Karpas-422 (cell line): ENCODE measurements at places on chromosomes 2 and 18. TPM values are rescaled to one million over a fixed set of nuclear protein-coding genes. Genes with fewer than 3 reads are reported as not detected.

GRCh38 chr2:8997631-8998030 lies 5.9 kb downstream of the MBOAT2 start:
- no peak overlapping the region for H3K4me3 ChIP-seq
- no peaks in the 10 kb centered on the region for H3K36me3 ChIP-seq
- no peaks in the 10 kb centered on the region for H3K4me1 ChIP-seq
- no peak for DNase-seq
- no peaks in the 10 kb centered on the region for H3K27me3 ChIP-seq

DNA sequence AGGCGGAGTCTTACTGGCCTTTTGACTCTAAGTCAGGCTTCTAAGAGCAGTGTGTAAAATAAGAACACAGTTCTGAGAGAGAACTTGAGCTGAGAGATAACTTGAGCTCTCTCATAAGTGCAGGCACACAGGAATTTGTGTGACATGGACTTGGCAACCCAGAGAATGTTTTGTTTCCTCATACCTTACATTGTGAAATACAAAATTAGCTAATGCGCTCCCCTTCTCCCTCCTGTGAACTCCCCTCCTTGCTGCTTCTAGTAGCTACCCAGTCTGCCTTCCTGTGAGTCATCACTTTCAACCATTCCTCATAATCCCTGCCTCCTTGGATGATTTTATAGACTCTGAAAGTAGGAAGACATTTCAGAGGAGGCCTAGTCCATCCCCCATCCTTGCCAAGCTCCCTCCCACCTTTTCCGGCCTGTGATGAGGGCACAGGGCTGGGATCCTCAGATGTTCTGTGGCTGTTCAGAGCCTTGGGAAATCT lies 22.6 kb downstream of the FER1L5 start:
- no peak overlapping the region for H3K27ac ChIP-seq
- no peaks in the 10 kb centered on the region for H3K27me3 ChIP-seq
- DNase-seq, result no peak
- no peaks in the 10 kb centered on the region for H3K4me1 ChIP-seq
- H3K4me3 ChIP-seq, result no peak overlapping the region

DNA sequence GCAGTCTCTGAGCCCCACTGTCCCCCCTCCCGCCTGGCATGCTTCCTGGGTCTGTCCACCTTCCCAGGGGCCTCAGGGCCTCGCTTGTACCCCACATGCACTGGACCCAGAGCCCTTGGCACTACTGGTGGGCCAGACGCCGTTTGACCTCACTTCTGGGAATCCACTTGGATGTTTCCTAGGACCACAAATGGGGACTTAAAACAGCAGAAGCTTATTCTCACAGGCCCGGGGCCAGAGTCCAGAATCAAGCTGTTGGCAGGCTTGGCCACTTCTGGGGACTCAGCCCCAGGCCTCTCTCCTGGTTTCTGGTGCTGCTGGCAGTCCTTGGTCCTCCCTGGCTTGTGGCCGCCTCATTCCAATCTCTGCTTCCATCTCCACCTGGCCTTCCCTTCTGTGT lies 19.6 kb downstream of the ANO7 start:
- no peaks in the 10 kb centered on the region for H3K36me3 ChIP-seq
- no peaks in the 10 kb centered on the region for H3K4me1 ChIP-seq

GRCh38 chr18:57121542-57122112 lies 25.3 kb upstream of the BOD1L2 start:
- H3K36me3 ChIP-seq, result no peaks in the 10 kb centered on the region
- H3K4me3 ChIP-seq, result no peak overlapping the region
- no peaks in the 10 kb centered on the region for H3K4me1 ChIP-seq
- no peak for DNase-seq
- H3K27ac ChIP-seq, result no peak overlapping the region

DNA sequence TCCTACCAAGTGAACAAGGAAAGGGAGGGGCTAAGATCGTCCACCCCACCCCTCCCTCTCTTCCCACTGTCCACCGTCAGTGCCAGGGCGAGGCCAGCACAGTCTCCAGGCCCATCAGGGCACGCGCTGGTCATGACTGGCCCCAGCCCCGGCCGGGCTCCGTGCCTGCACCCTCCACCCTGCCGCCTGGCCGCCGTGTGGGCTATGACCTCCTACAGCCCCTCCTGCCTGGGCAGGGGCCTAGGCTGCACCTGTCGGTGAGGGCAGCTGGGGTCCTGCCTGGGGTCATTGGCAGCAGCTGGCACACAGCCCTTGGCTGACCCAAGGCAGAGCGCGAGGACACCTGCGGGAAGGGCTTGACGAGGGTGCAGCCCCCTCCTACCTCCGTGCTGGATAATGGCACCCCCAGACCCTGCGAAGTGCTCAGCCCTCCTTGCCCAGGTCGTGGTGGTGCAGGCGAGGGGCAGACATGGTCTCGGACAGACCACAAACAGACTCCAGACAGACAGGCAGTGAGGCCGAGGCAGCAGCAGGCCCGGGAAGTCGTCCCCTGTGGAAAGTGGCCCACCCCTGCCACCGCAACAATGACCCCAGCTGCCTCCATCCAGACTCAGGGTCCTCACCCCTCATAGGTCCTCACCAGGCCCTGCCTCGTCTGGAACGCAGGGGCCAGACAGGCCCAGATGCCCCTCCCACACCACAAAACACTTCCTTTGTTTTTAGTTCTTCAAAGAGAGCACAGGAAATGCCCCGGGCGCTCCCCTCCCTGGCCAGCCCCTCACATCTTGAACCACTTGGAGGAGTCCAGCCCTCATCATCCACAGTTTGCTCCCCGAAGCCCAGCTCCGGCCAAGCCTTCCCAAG lies 43.1 kb upstream of the GPC1 start:
- no peaks in the 10 kb centered on the region for H3K27me3 ChIP-seq
- H3K36me3 ChIP-seq, result no peaks in the 10 kb centered on the region
- H3K27ac ChIP-seq, result no peak overlapping the region
- H3K4me1 ChIP-seq, result no peaks in the 10 kb centered on the region

DNA sequence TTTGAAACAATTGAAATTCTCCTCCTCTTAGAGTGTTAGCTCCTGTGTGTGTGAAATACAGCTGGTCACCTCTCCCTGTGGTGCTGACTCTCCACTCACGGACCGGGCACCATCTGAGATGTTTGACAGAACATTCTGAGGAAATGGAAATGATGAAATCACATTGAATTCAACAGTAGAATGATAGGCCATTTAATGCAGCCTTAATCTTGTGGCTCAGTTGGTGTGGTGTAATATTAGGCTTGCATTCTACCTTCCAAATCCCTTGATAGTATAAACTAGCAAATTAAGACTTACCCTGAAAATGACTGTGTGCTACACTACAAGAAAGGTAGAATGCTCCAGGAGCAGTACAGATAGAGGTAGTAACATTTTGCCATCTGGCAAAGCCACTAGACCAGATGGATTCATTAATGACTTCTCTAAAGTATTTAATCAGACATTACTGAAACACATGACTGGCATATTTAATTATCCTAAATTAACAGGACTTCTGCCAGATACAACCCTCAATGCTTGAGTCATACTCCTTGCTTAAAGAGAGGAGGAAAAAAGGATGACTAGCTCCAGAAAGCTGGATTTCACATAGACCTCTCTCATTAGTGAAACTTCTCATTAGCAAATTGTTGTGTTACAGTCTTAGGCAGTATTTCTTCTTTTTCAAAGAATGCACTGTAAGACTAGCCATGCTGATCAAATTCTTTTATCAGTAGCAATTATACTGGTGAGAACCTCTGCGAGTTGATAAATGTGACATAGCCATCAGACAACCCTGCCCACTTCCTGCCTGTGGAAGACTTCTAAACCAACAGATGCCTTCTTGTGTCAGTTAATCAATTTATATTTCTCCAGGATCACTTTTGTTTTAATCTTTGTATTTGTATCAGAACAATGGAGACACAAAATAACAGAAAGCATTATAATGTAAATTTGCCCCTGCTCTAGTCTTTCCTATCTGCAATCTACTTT lies 80.6 kb downstream of the EML6 start:
- H3K27me3 ChIP-seq, result no peaks in the 10 kb centered on the region
- no peak overlapping the region for H3K4me3 ChIP-seq
- no peak for DNase-seq
- H3K36me3 ChIP-seq, result peaks cover 34% of the 10 kb centered on the region
- peaks cover 17% of the 10 kb centered on the region; the same call in 1 of the 2 replicates for H3K4me1 ChIP-seq
- H3K27ac ChIP-seq, result peak overlapping the region; percentile 20; the same call in 1 of the 2 replicates

DNA sequence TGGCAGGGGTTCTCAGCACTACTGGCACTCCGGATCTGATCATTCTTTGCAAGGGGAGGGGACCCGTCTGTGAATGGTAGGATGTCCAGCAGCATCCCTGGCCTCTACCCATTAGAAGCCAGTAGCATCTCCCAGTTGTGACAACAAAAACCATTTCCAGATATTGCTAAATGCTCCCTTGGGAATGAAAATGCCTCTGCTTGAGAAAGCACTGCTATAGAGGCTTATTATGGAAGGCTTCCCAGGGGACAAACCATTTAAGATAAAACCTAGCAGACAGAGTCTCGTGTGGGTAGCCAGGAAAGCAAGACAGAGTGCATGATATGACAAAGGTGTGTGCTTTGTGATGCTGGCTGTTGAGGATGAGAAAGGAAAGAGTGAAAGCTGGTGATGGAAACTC lies 273.7 kb downstream of the TMX3 start:
- no peak overlapping the region for H3K27ac ChIP-seq
- no peaks in the 10 kb centered on the region for H3K4me1 ChIP-seq
- no peak for DNase-seq
- H3K36me3 ChIP-seq, result no peaks in the 10 kb centered on the region
- H3K4me3 ChIP-seq, result no peak overlapping the region

DNA sequence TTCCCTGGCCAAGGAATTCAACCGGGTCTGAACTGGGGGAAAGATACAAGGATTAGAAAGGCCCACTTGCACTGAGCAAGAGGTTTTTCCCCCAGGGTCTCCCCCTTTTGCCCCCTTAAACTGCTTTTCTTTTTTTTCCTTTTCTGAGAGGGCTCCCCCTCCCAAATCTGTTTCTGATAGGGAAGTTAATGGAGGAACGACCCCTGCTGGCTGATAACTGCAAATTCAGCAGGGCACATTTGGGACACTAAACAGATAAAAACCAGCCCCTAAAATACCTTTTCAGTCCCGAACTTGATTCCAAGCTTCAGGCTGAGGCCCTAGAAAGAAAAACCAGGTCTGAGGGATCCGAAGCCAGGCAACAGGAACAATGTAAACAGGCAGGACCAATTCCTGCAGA lies 1012.4 kb upstream of the CRIM1 start:
- no peak overlapping the region for H3K4me3 ChIP-seq
- H3K27ac ChIP-seq, result no peak overlapping the region
- DNase-seq, result peak; percentile 53
- H3K27me3 ChIP-seq, result no peaks in the 10 kb centered on the region
- H3K36me3 ChIP-seq, result no peaks in the 10 kb centered on the region

GRCh38 chr18:49967171-49967570 lies 153.8 kb upstream of the ACAA2 start:
- no peak for DNase-seq
- no peaks in the 10 kb centered on the region for H3K27me3 ChIP-seq
- H3K4me3 ChIP-seq, result no peak overlapping the region
- no peaks in the 10 kb centered on the region for H3K36me3 ChIP-seq

DNA sequence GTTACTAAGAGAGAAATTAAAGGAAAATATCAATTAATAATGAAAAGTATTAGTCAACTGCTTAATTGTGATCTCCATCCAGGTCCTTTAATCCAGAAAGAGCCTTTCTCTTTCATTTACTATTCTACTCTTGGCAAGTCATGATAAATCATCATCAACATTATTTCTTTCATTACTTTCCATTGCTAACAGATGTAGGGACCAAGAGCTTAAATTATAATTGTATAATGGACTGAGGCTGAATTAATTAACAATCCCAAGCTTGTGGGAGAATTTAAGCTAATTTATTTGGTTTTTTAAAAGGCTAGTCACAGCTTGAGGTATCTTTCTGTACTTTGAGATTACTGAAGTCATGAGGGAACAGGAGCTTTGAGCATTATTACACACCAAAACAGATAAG lies 223.9 kb downstream of the ERBB4 start:
- H3K4me1 ChIP-seq, result no peaks in the 10 kb centered on the region
- no peak for DNase-seq
- no peak overlapping the region for H3K4me3 ChIP-seq
- no peaks in the 10 kb centered on the region for H3K36me3 ChIP-seq

GRCh38 chr18:56337507-56337906 lies 300.9 kb downstream of the TXNL1 start:
- H3K27ac ChIP-seq, result no peak overlapping the region
- H3K27me3 ChIP-seq, result no peaks in the 10 kb centered on the region
- H3K4me3 ChIP-seq, result no peak overlapping the region
- no peak for DNase-seq

GRCh38 chr2:120887741-120888231 lies 152.1 kb downstream of the GLI2 start:
- no peaks in the 10 kb centered on the region for H3K27me3 ChIP-seq
- no peak for DNase-seq
- no peaks in the 10 kb centered on the region for H3K36me3 ChIP-seq
- H3K4me1 ChIP-seq, result peaks cover 11% of the 10 kb centered on the region
- no peak overlapping the region for H3K4me3 ChIP-seq

- H3K4me1 ChIP-seq, result no peaks in the 10 kb centered on the region
- no peak overlapping the region for H3K4me3 ChIP-seq
- no peaks in the 10 kb centered on the region for H3K27me3 ChIP-seq
- DNase-seq, result no peak
These were observed 32.9 kb upstream of the POMC start for GRCh38 chr2:25201265-25201664.

GRCh38 chr2:234643407-234643806 lies 146.5 kb upstream of the ARL4C start:
- H3K4me3 ChIP-seq, result no peak overlapping the region
- H3K27ac ChIP-seq, result no peak overlapping the region
- no peaks in the 10 kb centered on the region for H3K4me1 ChIP-seq
- no peaks in the 10 kb centered on the region for H3K36me3 ChIP-seq

DNA sequence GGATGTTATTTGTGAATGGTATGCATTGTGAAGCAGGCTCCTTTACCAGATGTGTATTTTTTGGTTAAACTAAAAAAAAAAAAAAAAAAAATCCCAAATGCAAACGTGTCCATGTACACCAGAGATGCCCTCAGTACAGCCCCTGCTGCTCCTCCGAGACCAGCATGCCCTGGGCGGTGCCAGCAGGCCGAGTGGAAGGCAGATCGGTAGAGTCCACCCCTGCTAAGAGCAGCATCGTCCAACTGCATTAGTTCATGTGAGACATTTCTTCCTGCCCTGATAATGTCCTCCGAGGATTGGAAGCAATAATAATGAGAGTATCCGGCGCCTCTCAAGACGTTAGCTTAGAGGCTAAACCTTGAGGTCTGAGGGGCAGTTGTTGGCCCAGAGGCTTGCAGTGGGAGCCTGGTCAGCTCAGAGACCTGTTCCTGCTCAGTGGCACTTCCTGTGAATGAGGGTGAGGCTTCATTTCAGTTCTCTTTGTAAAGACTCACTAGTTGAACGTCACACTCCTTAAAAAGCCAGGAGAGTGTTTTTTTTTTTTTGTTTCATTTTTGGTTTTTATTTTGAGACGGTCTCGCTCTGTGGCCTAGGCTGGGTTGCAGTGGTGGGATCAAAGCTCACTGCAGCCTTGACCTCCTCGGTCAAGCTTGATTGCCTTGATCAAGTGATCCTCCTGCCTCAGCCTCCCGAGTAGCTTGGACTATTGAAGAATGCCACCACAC lies 5.6 kb downstream of the SLC66A3 start:
- DNase-seq, result no peak
- no peaks in the 10 kb centered on the region for H3K27me3 ChIP-seq
- H3K4me1 ChIP-seq, result peaks cover 4% of the 10 kb centered on the region
- no peak overlapping the region for H3K4me3 ChIP-seq
- H3K27ac ChIP-seq, result no peak overlapping the region

ANO7 gene
- 0.14 and 0.19 TPM in 2 replicates for total RNA-seq

NLRC4 gene
- total RNA-seq, result 0.51 and 1.6 TPM in 2 replicates

ZBTB7C gene
- total RNA-seq, result not detected in 2 replicates

TOGARAM2 gene
- total RNA-seq, result not detected in 2 replicates

PLA2R1 gene
- total RNA-seq, result not detected in 2 replicates

BUB1 gene
- 48.2 and 60.9 TPM in 2 replicates for total RNA-seq

TEX44 gene
- not detected in 2 replicates for total RNA-seq

RNU2-63P gene
- total RNA-seq, result not detected in 2 replicates

PSMA8 gene
- not detected in 2 replicates for total RNA-seq

ANKRD29 gene
- total RNA-seq, result not detected in 2 replicates
